ENCODE measurements at places on chromosomes 12 and 14.
A peak's percentile ranks its signal among the peaks of the same experiment; 100 is the strongest.

GRCh38 chr12:114876968-114877680, 193.1 kb upstream of the TBX3 start:
- DNase-seq = no peak

DNA sequence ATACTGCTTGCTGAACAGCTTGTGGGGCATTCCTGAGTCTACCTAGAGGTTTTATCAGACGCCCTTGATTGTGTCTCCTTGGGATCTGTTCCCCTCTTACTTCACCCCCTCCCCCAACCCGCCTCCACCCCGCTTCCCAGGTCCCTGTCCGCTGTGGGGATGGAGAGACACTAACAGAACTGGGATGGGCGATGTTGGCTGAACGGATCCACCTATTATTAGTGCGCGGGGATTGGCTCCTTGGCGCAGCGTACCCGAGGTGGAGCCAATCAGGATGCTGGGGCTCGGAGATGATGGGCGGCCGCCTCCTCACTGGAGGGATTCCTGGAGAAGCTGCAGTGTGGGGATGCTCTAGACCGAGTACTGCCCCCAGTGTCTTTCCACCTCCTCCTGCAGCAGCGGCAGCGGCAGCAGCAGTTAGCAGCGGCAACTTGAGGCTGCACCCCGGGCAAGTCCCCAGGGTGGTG, at the start of gene SYT1:
SYT1 (plus strand) TSS at position 372 of the 467 bp plus-strand sequence.
- DNase-seq = no peak

DNA sequence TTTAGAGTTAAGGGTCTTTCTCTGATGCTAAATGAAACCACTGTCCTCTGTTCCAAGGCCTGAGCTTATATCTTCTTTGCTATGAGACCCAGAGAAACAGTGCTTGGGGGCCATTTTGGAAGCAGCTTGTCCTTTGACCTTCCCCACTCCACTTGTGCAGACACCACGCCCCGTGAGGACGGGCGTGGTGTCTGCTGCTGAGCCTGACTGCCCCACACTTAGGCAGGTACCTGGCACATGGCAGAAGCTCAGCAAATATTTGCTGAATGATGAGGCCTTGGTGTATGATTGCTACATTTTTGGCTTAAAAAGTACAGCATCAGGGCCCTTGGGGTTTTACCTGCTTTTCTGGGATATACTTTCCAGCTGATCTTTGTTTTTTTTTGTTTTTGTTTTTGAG, 69.9 kb downstream of the RASSF3 start:
- peak; percentile 42 for DNase-seq

GRCh38 chr12:131177599-131177998, 223.9 kb downstream of the ADGRD1 start:
- DNase-seq = peak; percentile 1

DNA sequence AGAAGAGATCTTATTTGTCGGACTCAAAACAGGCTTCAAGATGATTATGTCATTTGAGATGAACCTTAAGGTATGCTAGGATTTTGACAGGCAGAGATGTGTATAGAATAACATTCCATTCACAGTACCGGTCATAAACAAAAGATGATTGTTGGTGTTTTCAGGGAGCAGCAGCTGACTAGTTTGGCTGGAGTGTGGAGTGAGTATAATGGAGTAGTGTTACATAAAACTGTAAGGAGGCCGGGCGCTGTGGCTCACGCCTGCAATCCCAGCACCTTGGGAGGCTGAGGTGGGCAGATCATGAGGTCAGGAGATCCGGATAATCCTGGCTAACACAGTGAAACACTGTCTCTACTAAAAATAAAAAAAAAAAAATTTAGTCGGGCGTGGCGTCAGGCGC, 23.9 kb downstream of the SERPINA10 start:
- DNase-seq = no peak

GRCh38 chr12:123801573-123802178, 39.6 kb downstream of the DNAH10 start:
- no peak for DNase-seq
